ENCODE measurements at places on chromosomes 11 and 22. TPM values are rescaled to one million over a fixed set of nuclear protein-coding genes. Genes with fewer than 3 reads are reported as not detected.
A peak's percentile ranks its signal among the peaks of the same experiment; 100 is the strongest.

TRIOBP gene
- total RNA-seq = 21.7 TPM

- no peaks in the 10 kb centered on the region for H3K36me3 ChIP-seq
- H3K27ac ChIP-seq = peak overlapping the region; percentile 73
- DNase-seq = peak; percentile 26
- H3K4me3 ChIP-seq = no peak overlapping the region
- H3K4me1 ChIP-seq = peaks cover 65% of the 10 kb centered on the region
Measured at GRCh38 chr22:31173386-31174145, 13.6 kb downstream of the RNF185 start.

CDC45 gene
- total RNA-seq = not detected

TSPAN18 gene
- 9.1 TPM for total RNA-seq

GRCh38 chr22:23753385-23753784 lies 840 bp downstream of the VPREB3 start:
- H3K27me3 ChIP-seq = no peaks in the 10 kb centered on the region
- peaks cover 9% of the 10 kb centered on the region for H3K4me1 ChIP-seq
- DNase-seq = no peak

MS4A6A gene
- 26.6 TPM for total RNA-seq

DNA sequence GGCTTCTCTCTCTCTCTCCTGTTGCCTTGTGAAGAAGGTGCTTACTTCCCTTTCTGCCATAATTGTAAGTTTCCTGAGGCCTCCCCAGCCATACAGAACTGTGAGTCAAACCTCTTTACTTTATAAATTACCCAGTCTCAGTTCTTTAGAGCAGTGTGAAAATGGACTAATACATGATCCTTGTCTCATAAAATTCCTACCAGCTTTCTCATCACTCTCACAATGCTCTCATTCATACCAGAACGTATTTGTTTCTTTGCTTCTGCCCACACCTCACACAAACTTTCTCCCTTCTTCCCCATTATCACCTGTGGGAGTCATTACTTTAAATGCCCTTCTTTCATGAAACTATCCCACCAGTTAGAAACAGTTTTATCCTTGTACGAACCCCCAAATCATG lies 62.7 kb upstream of the ARHGAP42 start:
- H3K27ac ChIP-seq = no peak overlapping the region
- no peaks in the 10 kb centered on the region for H3K36me3 ChIP-seq

- peaks cover 22% of the 10 kb centered on the region for H3K4me1 ChIP-seq
- DNase-seq = peak; percentile 48
- no peaks in the 10 kb centered on the region for H3K27me3 ChIP-seq
Measured at GRCh38 chr22:17303840-17304779, 65.2 kb upstream of the CECR2 start.

GRCh38 chr11:122413677-122414076 lies 241.8 kb upstream of the UBASH3B start:
- H3K36me3 ChIP-seq = no peaks in the 10 kb centered on the region
- H3K27me3 ChIP-seq = no peaks in the 10 kb centered on the region
- DNase-seq = no peak
- no peaks in the 10 kb centered on the region for H3K4me1 ChIP-seq
- H3K4me3 ChIP-seq = no peak overlapping the region

VSIG10L2 gene
- not detected for total RNA-seq

- no peaks in the 10 kb centered on the region for H3K36me3 ChIP-seq
- peak overlapping the region; percentile 29 for H3K27ac ChIP-seq
- H3K4me1 ChIP-seq = peaks cover 3% of the 10 kb centered on the region
- DNase-seq = no peak
- H3K27me3 ChIP-seq = no peaks in the 10 kb centered on the region
Measured at GRCh38 chr11:73426219-73426850, 50.1 kb downstream of the RELT start.

- DNase-seq = no peak
- no peak overlapping the region for H3K27ac ChIP-seq
- H3K4me3 ChIP-seq = no peak overlapping the region
- H3K27me3 ChIP-seq = no peaks in the 10 kb centered on the region
Measured at GRCh38 chr11:108881131-108881530, 216.3 kb downstream of the DDX10 start.

DNAJB7 gene
- not detected for total RNA-seq

HPX gene
- not detected for total RNA-seq

DNA sequence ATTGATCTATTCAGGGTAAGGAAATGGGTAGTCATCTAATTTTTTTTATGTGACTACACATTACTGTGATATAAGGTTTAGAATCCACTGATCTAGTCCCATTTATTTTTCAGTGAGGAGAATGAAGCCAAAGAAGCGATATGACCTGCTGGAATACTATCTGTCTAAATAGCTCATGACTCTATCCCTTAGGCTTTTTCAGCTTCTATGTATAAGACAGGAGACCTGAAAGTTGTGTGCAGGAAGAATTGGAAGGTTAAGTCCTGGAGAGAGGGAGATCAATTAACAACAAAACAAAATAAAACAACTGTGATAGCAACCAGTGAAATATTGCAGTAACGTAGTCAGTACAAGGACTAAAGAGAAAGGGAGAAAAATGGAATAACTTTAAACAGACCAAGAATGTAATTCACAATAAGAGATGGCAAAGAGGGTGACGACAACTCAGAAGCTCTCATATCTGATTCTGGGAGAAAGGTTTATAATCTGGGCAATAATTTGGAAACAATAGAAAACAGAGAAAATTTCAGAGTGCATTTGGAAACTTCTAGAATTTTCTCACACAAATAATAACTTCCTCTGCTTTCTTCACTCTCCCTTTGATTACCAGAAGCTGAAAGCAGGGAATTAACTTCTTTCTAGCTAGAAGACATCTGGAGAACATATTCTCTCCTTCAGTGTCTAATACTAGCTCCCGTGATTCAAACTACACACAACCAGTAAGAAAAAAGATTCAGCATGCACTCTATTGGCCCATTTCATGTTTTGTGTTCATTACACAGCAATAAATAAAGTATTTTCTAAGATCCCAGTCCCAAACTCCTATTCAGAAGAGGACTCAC lies 19.2 kb upstream of the CASP12 start:
- H3K36me3 ChIP-seq = no peaks in the 10 kb centered on the region
- H3K27me3 ChIP-seq = no peaks in the 10 kb centered on the region
- DNase-seq = no peak

GRCh38 chr11:19426756-19427403 lies 186.1 kb upstream of the E2F8 start:
- H3K4me3 ChIP-seq = no peak overlapping the region
- H3K27me3 ChIP-seq = no peaks in the 10 kb centered on the region
- peaks cover 5% of the 10 kb centered on the region for H3K4me1 ChIP-seq
- no peak for DNase-seq
- no peak overlapping the region for H3K27ac ChIP-seq
- H3K36me3 ChIP-seq = no peaks in the 10 kb centered on the region

GRCh38 chr11:120432056-120433018 lies 79.2 kb upstream of the GRIK4 start:
- peak overlapping the region; percentile 78 for H3K27ac ChIP-seq
- H3K4me3 ChIP-seq = no peak overlapping the region
- peak; percentile 48 for DNase-seq
- peaks cover 15% of the 10 kb centered on the region for H3K4me1 ChIP-seq
- H3K36me3 ChIP-seq = peaks cover 27% of the 10 kb centered on the region

NLRP14 gene
- total RNA-seq = not detected

GRCh38 chr11:77699425-77699824 lies 61.8 kb upstream of the CLNS1A start:
- H3K27me3 ChIP-seq = no peaks in the 10 kb centered on the region
- H3K27ac ChIP-seq = no peak overlapping the region
- H3K4me1 ChIP-seq = peaks cover 4% of the 10 kb centered on the region
- no peak for DNase-seq

CD3D gene
- total RNA-seq = 0.35 TPM

MS4A2 gene
- total RNA-seq = not detected

MUC6 gene
- total RNA-seq = not detected

DNA sequence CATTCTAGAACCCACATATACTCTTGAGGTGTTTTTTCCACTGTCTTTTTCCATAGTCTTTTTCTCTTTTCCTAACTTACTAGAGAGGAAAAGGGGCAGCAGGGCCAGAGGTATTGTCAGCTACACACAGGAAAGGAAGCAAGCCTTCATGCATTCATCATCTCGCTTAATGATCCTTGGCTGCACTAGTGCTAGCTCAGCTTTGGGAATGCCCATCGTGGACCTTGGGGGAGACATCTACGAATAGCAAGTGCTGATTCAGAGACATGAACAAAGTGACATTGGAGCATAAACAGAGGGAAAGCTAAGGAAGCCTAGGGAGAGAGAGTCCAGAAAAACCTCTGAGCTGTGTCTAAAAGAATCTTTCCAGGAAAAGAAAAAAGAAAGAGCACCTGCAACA lies 466.3 kb upstream of the ARHGAP42 start:
- H3K27ac ChIP-seq = no peak overlapping the region
- no peak overlapping the region for H3K4me3 ChIP-seq
- H3K4me1 ChIP-seq = no peaks in the 10 kb centered on the region
- H3K36me3 ChIP-seq = no peaks in the 10 kb centered on the region
- no peaks in the 10 kb centered on the region for H3K27me3 ChIP-seq

GRCh38 chr11:1638344-1638743 lies 8.8 kb downstream of the KRTAP5-5 start:
- peak overlapping the region; percentile 33 for H3K27ac ChIP-seq
- no peak for DNase-seq

DNA sequence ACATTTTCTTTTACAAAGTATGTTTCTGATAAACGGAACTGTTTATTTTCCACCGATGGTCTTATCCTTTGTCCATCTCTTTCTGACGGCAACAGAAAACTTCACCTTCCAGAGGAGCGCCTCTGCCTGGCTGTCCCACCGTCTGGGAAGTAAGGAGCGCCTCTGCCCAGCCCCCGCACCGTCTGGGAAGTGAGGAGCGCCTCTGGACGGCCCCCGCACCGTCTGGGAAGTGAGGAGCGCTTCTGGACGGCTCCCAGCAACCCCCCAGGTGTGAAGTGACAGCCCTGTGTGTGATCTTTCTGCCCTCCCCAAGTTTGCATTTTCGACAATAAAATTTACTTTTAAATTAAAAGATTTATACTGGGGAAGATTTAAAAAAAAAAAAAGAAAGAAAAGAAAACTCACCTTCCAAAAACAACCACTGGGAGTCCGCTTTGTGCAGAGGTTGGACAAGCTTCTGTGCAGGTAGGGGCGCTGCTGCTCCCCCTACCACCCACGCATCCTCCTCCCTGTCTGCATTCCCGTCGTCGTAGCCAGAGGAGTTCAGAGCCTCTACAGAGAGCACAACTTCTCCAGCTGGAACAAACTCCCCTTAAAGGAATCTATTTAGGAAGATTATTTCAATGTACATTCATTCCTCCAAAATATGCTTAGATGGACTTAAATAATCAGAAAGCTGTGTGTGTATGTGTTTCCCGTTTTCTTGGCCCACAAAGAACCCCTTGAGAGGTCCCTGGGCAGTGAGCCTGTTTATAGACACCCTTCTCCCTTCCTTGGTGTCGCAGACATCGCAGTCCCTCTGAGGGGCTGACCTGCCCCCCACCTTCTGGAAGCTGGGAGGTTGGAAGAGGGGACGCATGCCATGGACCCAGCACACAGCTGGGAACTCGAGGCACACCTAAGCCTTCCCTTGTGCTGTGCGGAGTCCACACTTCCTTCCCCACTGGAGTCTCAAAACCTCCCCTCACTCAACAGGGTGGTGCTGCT lies 849 bp upstream of the APOBEC3B start:
- no peak overlapping the region for H3K27ac ChIP-seq
- H3K4me1 ChIP-seq = peaks cover 13% of the 10 kb centered on the region
- DNase-seq = no peak
- H3K4me3 ChIP-seq = peak overlapping the region; percentile 68

GRCh38 chr11:76067099-76067498 lies 139.2 kb downstream of the WNT11 start:
- DNase-seq = no peak
- no peaks in the 10 kb centered on the region for H3K36me3 ChIP-seq
- H3K27ac ChIP-seq = no peak overlapping the region
- H3K4me3 ChIP-seq = no peak overlapping the region
- no peaks in the 10 kb centered on the region for H3K27me3 ChIP-seq

MICAL2 gene
- total RNA-seq = 24.7 TPM

DNA sequence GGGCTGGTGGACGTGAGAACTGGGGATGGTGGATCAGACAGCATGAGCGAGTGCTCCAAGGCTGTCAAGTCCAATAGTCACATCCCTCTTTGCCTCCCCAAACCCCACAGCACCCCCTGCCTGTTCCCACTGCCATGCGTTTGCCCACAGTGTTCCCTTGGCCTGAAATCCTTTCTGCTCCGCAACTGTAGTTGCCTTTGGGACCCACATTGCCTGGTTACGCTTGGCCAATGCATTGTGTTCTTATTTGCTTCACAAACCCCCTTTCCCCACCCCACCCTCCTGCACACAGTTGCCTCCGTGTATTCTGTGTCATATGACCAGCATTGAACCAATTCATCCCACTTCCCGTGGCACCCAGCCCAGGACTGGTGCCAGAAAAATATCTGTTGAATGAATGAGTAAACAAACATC lies 2.1 kb upstream of the KIAA0930 start:
- H3K36me3 ChIP-seq = no peaks in the 10 kb centered on the region
- DNase-seq = no peak
- H3K4me3 ChIP-seq = no peak overlapping the region
- no peaks in the 10 kb centered on the region for H3K27me3 ChIP-seq

DNA sequence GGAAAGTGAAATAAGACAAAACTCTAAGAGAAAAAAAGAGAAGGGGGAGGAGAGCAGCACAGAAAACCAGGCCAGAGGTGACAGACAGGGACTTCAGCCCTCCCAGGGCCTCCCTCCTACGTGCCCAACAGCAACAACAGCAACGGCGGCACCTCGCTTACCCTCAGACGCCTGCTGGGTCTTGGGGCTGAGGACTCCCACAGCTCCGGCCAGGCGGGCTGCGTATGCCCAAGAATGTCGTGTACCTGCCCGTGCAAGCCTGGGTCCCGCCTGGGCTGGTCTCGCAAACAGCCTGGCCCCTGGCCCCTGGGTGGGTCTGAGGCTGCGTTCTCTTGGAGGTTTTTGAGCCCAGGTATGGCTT lies 30.5 kb downstream of the ARAP1 start:
- H3K4me3 ChIP-seq = peak overlapping the region; percentile 66
- no peak for DNase-seq
- H3K27ac ChIP-seq = peak overlapping the region; percentile 89
- H3K36me3 ChIP-seq = no peaks in the 10 kb centered on the region
- H3K4me1 ChIP-seq = peaks cover 53% of the 10 kb centered on the region

DNA sequence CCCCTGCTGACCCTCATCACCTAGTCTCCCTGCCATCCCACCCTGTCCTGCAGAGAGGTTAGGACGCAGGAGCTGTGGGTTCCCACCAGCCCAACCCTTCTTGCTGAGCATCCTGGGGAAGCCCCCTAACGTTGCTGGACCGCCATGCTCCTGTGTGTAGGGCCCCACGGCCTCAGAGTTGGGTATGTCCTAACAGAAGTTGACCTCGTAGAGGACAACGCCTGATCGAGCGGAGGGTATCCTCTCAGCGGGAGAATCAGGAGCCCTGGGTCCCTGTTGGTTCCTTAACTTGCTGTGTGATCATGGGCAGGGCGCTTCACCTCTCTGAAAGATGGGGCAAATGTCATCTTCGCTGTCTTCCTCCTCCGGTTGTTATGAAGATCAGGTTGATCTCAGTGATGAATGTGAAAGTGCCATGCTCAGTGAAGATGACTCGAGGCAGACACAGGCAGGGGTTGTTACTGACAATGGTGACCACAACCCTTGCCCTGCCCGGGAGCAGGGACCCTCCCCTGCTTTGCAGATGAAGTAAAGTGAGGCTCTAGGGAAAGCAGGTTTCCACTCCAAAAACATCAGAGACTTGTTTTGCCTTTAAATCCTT lies 19.3 kb upstream of the CD5 start:
- no peaks in the 10 kb centered on the region for H3K27me3 ChIP-seq
- no peak for DNase-seq
- no peaks in the 10 kb centered on the region for H3K4me1 ChIP-seq
- no peaks in the 10 kb centered on the region for H3K36me3 ChIP-seq

GRCh38 chr11:79265756-79266322 lies 175.0 kb downstream of the TENM4 start:
- no peaks in the 10 kb centered on the region for H3K36me3 ChIP-seq
- H3K27me3 ChIP-seq = no peaks in the 10 kb centered on the region
- no peak overlapping the region for H3K4me3 ChIP-seq
- no peaks in the 10 kb centered on the region for H3K4me1 ChIP-seq

ANO3 gene
- not detected for total RNA-seq

Data from gastrocnemius medialis (tissue), 4 donors.